ENCODE measurements at places on chromosomes 12 and 14.

DNA sequence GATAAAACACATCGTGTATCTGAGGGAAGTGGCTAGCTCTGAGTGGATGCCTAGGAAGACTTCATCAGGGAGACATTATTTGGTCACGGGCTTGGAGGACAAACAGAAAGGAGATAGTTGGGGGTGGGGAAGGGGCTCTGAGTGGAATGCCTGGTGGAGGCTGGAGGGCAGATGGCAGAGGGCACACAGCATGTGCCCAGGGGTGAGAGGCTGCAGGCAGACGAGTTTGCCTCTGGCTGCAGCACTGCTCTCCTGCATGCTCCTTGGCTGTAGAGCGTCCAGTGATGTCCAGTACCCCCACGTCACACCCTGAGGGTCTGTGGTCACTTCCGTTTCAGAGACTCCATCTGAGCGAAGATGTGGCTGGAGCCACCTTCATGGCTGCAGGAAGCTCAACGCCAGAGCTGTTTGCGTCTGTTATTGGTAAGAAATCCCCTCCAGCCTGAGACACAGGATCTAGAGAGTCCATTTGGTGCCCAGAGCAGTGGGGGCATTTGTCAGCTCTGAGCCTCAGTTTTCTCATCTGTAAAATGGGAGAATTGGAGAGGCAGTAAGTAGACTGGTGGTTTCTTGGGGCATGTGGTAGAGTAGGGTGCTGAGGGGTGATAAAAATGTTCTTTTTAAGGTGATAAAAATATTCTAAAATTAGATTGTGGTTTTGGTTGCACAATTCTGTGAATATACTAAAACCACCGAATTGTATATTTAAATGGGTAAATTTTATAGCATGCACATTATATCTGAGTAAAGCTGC, 71.7 kb upstream of the RIN3 start:
- DNase-seq: no peak

- DNase-seq: no peak
Measured at GRCh38 chr14:93104961-93105360, 10.8 kb downstream of the ITPK1 start.

DNA sequence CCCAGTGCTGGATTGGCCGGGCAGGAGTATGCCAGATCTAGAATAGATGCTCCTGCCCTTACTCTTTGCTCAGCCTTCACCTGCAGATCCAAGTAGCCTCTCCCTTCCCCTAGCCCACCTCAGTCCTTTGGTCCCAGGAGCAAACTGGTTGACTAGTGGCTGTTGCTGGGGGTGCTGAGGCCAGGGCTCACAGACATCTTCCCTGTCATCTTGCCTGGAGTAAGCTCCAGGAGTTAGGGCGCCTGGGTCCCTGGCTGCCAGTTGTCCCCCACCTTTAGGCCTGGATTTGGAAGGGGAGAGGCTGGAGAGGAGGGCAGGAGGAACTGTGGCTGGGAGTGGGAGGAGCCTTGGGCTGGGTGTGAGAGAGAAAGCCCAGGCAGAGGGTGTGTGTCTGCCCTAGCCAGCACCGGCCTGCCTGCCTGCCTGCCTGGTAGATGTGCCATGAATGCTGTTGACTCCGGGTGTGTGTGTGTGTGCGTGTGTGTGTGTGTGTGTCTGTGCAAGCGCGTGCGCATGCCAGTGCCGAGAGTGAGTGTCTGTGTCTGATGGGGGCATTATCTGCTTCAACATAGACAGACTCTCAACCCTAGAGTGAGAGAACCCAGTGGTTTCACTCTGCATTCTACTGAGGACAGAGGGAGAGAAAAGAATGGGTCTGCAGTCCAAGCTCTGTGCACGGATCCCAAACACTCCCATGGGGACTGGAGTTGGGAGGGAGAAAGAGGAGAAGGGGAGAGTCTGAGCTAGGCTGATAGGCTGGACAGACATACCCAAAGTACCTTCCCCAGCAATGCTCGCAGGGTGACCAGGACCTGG, 845 bp upstream of the RARG start:
- no peak for DNase-seq

DNA sequence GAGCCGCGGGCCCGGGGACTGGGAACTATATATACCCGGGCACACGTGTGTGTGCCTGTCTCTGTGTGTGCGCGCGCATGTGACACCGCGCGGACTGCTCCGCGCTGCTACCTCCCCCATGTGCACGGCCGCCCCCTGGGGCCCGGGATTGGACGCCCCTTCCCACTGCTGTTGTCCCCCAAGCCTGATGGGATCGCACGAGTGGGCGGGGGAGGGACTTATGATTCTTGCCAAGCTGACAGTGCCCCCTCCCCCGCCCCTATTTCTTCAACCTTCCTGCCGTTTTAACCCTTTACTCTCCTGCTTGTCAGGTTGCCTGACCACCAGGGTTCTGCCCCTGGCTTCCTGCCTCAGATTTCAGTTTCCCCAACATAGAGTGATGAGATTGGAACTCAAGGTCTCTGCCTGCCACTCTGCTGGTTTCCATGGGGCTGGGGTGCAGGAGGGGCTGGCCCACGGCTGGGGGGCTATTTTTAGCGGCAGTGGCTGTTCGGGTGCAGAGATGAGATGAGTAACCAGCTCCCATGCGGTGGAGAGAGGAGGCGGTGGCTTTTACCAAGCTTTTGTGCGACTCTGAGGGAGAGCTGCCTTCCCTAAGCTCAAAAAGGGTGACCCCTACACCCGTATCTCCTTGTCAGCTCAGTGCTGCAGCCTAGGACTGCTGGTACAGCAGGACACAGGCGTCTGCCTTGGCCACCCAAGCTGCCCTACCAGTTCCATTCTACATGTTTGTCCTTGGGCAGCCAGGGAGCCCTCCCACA, at the start of gene DDN:
TSS of gene DDN (minus strand) at position 5 of the 761 bp plus-strand sequence. CDS start 88 bp downstream, outside the sequence.
- no peak for DNase-seq

- no peak for DNase-seq
Measured at GRCh38 chr12:104506676-104507401, 50.1 kb downstream of the CHST11 start.

DNA sequence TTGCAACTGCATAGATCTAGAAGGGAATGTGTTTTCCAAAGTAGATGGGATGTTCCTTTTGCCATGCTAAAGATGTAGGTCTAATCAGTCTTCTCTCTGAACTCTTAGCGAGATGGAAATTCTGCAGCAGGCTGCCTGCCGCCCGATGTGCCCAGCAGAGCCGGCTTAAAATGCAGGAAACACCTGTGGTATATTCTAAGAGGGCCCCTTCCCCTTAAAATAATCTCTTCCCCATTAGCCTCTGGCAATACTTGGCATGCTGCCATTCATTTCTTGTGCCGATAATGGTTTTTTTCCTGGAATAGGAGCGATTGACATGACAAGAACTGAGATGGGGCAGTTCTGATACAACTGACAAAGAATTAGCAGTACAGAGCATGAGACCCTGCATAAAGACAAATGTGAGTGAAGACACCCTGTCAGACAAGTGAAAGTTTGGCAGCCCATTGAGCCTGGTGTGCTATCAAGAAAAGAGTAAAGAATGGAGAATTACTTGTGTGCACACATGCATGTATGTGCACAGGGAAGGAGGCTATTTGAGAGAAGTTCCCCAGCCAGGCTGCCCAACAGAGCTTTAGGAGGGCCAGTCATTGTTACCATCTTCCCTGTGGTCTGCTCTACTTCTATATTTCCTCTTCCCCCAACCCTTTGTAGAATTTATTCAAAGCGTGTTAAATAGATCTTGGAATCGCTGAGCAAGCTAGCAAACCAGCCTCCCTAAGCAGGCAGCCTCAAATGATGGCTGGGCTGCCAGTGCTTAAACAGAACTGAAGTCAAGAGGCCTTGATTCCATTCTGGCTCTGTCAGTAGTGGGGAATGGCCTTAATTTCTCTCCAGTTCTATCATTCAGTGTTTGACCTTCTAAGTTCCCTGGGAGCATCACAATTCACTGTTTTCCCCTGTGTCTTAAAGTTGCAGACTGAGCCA, 29.6 kb upstream of the NTF3 start:
- no peak for DNase-seq

GRCh38 chr12:11812586-11813437, 163.3 kb downstream of the ETV6 start:
- no peak for DNase-seq

- no peak for DNase-seq
Measured at GRCh38 chr14:68233101-68233784, 413.7 kb downstream of the RAD51B start.

- DNase-seq: no peak
Measured at GRCh38 chr12:127153996-127154395, 1113.0 kb upstream of the TMEM132C start.

DNA sequence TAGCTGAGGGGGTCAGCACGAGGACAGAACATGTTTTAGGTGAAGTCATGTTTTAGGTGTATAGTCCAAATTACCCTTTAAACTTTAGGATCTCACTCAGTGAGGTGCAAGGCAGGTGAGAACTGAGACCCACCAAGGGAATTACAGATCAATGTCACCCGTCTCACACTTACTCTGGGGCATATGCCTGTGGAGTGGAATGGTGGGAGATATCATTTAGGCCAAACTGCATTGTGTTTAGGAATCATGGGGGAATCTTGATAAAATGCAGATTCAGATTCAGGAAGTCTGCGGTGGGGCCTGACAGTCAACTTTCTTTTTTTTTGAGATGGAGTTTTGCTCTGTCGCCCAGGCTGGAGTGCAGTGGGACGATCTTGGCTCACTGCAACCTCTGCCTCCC, 17.8 kb downstream of the FBXW8 start:
- DNase-seq: no peak

GRCh38 chr14:68075382-68076029, 255.9 kb downstream of the RAD51B start:
- DNase-seq: no peak

GRCh38 chr14:57461777-57462320, 31.8 kb downstream of the CCDC198 start:
- DNase-seq: no peak

DNA sequence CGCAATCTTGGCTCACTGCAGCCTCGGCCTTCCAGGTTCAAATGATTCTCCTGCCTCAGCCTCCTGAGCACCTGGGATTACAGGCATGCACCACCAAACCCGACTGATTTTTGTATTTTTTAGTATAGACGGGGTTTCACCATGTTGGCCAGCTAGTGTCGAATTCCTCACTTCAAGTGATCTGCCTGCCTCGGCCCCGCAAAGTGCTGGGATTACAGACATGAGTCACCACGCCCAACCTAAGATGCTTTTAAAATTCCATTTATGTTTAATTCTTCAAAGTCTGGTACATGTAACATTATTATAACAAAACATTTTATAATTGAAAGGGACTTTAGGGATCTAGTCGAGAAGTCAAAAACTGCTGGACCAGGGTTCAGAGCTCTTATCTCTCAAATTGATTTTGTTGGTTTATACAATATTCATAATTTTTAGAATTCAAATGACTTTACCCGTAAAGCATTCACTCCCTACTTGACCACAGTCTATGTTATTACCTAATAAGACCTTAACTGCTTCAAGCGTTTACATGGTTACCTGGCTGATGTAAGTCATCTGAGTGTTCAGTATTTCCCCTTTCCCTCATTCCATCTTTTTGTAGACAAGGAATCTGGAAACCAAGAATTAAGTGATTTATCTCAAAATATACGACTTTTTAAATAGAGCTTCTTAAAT, 28.2 kb downstream of the RAP1B start:
- no peak for DNase-seq

DNA sequence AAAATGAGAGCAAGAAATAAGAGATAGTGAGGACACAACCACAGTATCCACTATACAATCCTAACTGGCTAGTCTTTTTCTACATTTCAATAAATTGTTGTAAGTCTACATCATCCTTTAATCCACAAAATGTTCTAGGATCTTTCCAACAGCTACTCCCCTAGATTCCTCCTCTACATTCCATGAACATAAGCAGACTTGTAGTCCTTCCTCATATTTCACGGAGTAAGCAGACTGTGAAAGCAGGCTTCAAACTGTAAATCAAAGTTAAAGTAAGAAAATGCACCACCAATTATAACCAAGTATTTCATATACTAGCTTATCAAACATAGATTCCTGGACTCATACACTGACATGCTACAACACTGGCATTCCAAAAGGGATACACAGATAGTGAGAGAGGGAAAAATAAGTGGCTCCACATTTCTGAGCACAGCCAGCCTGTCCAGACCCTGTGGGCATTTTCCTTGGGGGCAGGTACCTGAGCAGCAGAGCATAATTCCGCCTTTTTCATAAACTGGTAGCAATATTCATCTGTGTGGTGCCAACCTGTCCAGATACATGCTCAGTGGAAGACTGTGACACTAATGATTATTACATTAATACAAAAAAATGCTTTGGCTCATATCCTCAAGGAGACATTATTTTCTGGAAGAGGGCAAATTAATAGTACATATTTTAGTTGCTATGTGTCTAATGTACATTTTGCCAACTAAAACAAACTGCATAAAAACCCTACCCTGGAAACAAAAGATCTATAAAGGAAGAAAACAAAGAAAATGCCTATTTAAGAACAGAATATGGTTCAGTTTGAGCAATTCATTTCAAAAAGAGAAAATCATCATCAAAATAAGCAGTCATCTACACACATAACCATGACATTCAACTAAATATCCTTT, 113.3 kb upstream of the FSCB start:
- no peak for DNase-seq

DNA sequence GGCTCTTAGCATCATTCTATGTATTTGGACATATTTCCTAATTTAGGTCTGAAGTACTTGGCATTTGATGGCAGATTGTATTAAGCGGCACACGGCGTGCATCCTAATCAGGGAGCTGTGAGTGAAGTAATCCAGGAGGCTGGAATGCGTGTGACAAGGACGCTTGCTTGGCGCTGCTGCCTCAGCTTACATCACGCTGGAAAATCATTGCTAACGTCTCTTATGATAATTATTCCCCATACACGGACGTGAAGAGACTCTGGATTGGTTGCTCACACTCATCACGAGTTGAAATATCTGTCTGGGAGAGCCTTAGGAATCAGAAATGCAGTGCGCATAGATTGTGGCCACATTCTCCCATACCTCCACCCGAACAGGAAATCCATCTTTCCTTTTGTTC, 85.3 kb downstream of the FBXW8 start:
- no peak for DNase-seq

DNA sequence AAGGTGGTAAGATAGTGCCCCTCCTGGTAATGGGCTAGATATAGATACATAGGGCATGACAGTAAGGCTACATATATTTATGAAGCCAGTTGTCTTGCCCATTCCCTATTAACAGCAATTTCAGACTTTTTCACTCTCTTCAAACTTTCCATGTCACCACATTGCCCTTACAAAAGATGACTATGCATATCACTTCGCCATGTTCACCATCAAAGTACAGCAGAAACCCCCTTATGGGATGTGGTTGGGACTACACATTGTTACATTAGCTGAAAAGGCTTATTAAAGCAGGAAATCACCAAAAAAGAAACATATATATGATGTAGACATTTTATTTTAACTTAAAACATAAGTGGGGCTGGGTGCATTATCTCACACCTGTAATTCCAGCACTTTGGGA, 9.8 kb upstream of the SMCO2 start:
- no peak for DNase-seq

GRCh38 chr14:85061256-85061655, 468.7 kb upstream of the FLRT2 start:
- DNase-seq: no peak

- DNase-seq: no peak
Measured at GRCh38 chr12:118290130-118290529, 82.6 kb downstream of the TAOK3 start.

DNA sequence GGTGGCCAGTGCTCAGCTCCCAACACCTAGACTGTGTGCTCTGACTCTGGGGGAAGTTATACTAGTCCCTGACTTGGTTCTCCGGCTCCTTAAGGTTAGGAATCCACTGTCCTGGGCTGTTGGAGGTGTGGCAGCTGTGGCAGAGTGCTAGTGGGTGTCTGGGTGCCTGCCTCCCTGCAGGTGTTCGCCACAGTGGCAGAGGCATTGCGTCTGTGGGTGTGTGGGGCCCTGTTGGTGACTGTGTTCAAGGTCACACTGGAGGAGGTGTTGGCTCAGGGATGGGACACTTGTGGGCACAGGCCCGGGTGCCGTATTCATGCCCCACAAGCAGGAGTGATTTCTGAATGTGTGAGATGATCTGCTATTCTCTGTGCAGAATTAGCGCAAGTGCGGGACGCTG, 467.4 kb downstream of the TMEM121 start:
- DNase-seq: no peak
